Stimulated activated CD8-positive, alpha-beta memory T cell treated with anti-CD3 and anti-CD28 coated beads, Interleukin-4, amount 100 ng/mL, for 1 hour (primary cell): ENCODE measurements at places on chromosomes 12 and 14.

DNA sequence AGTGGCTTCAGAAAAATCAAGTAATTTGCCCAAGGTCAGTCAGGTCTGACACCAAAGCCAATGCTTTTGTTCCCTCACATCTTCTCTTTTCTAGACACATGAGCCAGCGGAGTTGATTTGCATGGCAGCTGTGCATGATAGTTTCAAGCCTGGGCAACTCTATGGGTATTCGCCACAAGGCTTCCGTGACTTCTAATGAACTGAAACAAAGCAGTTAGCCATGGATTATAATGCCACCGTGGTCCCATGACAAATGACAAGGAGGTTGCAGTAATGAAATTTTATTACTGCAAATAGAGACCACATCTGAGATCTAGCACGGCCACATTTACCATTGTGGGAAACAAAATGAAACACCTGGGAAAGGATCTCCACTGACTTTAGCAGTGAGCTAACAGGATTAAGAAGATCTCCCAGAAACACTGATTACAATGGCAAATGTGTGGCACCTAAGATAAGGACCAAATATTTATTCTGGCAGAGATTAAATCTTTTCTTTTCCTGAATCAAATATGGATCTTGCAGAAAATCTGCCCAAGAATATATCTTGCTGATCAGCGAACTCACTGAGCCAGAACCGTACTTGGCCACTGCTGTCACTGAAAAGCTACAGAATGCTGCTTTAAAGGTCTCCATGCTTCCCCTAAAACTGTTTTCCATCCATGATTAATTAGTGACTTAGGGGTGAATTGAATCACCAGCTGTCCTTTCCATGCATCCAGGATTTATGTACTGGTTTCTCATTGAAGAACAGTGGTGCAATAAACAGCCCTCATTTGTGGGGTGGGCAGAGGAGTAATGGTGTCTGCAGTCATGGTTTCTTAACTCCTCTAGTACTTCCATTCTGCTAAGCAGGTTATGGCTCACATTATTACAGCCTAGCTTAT, 551.0 kb downstream of the DIO2 start:
- no peak for DNase-seq

DNA sequence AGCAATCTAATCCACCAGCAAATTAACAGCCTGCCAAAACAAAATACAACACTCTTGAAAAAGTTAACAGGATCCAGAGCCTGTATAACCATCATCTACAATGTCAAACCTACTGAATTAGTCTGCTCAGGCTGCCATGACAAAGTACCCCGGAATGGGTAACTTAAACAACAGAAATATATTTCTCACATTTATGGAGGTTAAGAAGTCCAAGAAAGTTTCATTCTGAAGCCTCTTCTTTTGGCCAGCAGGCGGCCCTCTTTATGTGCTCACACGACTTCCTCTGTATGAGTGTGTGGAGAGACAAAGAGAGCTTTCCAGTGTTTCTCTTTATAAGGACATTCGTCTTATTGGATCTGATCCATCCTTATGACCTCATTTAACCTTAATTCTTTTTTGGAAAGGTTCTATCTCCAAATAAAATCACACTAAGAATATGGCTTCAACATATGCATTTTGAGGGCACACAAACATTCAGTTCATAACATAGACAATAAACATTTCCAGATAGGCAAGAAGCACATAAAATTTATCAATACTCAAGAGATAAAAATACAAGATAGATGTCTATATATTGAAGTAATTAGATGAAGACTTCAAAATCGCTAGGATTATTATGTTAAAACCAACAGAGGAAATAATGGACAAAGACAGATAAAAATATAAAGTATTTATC, 5.9 kb upstream of the RERG start:
- no peak for DNase-seq

- DNase-seq, result no peak
Observed at GRCh38 chr12:124739953-124740561, 123.6 kb downstream of the SCARB1 start.

GRCh38 chr12:57049890-57050289, at the start of gene MYO1A:
Gene MYO1A (minus strand): TSS chr12:57050129. CDS start chr12:57048323, 1,806 bp downstream.
- DNase-seq, result no peak

- DNase-seq, result no peak
Observed at GRCh38 chr12:92446083-92446460, 256.7 kb upstream of the PLEKHG7 start.

DNA sequence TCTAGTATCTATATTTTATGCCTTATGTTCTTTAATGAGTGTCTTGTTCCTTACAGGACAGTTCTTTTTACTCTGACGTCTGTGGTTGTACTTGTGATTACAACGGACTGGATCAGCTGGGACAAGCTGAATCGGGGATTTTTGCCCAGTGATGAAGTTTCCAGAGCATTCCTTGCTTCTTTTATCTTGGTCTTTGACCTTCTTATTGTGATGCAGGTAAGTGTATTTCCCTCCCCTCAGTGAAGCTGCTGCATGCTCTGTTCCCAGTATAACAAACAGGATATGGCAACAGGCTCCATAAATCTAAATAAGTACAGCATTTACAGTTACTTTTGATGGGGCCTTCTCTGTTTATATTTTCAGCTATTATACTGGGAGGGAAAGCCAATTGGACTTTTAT, 463.6 kb downstream of the TMEM117 start:
- no peak for DNase-seq

- no peak for DNase-seq
Observed at GRCh38 chr12:68331500-68331868, 678 bp downstream of the MDM1 start.

DNA sequence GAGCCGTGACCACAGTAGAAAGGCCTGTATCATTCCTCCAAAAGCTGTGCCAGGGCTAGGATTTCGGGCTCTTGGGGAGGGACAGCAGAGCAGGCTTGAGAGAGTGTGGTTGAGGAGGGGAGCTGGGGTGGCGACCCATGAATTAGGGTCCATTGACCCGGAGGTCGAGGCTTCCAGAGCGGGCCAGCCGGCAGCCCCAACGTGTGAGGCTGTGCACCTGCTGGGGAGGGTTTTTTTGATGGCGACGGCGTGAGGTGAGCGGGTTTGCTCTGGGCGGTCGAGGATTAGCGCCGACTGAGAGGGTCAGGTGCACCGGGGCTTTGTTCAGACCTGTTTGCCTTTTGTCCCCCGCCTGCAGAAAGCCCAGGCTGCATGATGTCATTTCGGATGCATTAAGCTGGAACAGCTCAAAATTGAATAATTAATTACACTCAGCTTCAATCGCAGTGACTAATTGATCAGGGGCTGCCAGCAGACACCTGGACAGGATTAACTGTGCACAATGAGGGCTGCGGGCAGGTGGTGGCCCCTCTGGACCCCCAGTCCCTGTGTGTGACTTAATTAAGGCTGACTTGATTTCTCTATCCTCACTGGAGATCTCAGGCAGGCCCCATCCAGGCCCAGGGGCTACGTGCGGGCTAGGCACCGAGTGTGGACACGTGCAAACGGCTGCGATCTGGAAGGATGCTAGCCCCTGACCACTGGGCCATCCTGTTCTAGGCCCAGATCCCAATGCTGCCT, 42.1 kb upstream of the MEG3 start:
- DNase-seq, result no peak
